ENCODE measurements at places on chromosomes 2 and 18.

- no peak for DNase-seq
Measured at GRCh38 chr2:240398661-240399267, 36.7 kb upstream of the GPC1 start.

DNA sequence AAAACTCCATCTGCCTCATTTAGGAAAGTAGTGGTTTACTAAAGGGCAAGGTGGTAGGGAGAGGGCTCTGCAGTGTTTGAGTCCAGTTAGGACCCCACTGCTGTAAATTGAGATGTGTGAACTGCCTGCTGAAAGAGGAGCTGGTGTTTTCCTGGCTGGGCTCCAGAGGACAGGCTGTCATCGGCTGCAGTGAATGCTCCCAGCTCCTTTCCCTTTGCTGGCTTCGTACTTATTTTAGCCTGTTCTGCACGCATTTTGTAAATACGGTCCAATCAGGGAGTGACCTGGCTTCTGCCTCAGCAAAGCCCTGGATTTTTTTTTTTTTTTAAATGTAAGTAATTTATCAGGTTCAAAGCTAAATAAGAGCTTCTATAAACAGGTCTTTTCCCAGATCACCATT lies 37.5 kb downstream of the SLC4A3 start:
- DNase-seq, result no peak

DNA sequence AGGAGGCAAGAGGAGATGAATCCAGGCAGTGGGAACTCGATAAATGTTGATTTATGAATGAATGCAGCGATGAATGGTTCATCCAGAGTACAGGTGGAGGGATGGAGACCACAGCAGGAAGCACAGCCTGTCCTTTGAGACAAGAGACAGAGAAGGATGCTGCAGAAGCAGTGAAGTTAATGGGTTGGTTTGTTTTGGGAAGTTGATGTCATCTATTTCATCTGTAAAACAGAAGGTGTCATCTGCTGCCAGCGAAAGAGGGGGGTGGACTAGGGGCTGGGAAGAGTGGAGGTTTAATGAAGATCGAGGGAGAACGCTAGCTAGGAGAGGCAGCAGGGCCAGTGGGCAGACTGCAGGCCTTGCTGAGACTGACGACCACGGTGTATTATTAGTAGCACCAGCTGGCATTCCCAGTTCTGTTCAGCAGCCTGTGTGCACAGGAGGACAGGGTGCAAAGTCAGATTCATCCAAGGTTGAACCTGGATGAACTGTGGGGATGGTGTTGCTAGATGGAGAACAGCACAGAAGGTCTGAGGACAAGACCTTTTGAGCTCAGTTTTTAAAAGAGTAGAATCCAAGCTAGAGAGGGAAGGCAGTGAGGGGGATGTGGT lies 120.3 kb upstream of the CAPN13 start:
- DNase-seq, result no peak

- DNase-seq, result peak; percentile 92
Measured at GRCh38 chr2:19933351-19933981, 31.7 kb upstream of the TTC32 start.

DNA sequence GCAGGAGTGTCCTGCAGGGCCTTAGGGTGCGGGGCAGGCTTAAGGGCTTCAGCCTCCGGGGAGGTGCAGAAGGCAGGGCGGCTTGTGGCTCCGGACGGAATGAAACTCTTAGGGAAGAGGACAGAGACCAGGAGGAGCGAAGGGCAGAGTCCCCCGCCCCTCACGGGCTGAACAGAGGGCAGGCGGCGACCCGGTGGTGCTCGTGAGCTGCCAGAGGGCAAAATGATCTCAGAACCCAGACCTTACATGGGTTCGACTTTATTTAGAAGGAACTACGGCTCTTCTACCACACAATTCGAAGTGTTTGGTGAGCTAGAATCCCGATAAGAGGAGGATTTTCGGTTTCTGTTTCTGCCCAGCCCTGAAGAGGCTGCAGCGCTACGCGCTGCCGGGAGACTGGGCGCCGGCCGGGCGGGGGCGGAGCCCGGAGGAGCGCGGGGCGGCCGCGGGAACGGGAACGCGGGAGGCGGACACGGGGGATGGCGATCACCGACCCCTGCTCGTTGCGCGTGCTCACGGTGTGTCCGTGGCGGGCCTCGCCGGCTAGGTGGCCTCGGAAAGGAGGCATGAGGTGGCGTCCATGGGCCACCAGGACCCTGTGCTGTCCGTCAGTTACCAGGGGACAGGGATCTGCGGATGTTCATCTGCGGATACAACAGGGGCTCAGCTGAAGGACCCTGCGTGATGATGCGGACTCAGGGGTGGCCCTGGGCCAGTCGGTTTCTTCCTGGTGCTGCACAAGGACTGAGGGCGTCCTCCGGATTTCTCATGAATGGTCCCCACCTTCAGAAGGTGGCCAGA lies 4.2 kb upstream of the SP100 start:
- DNase-seq, result peak; percentile 69

DNA sequence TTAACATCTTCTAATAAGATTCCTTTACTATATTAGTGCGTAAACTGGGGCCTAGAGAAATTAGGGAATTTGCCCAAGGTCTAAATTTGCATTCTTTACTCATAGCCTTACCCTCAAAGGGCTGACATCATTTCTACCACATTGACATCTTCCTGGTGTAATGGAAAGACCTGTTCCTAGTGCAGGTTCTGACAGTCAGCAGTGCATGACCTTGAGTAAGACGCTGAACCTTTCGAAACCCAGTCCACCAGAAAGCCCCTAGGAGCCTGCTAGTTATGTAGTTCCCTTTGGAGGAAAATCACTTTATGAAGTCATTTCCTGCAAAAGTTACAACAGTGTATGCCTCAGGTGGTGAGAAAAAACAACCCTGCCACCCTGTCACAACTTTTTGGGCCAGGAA lies 388.3 kb downstream of the TNS1 start:
- DNase-seq, result no peak

- DNase-seq, result peak; percentile 37
Measured at GRCh38 chr2:239267288-239267951, 133.4 kb downstream of the HDAC4 start.

GRCh38 chr2:85553184-85553583 lies 8.1 kb downstream of the GGCX start:
- DNase-seq, result no peak

DNA sequence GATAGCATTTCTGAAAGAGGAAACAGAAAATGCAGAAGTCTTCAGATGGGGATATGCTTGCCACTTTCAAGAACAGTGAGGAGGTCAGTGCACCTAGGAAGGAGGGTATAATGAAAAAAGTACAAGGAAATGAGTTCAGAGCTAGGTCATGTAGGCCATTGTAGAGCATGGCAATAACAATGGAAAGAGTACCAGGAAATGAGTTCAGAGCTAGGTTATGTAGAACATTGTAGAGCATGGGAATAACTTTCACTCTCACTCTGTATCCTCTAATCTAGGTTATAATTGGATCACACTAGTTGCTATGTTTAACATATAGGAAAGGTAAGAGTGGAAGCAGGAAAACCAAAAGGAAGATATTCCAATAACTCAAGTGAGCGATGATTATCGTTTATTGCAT lies 12.3 kb downstream of the SCG2 start:
- DNase-seq, result peak; percentile 37

- peak; percentile 17 for DNase-seq
Measured at GRCh38 chr2:182977463-182977862, 60.8 kb downstream of the NCKAP1 start.

DNA sequence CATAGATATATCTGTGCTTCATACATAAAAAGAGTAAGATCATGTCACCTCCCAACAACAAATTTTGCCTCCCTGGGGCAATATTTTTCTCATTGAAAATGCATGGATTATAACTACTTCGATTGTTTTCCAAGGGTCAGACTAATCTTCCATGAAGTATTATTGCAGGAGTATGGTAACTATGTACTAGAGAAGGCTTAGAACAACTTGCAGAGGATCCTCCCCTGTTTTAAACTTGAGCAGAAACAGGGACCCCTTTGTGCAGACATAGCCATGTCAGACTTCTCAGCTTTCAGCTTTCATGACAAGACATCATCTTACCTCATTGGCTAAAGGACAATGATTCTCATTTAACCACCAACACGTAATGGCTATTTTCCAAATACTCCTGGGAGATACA lies 13.2 kb upstream of the RAB27B start:
- no peak for DNase-seq

- DNase-seq, result no peak
Measured at GRCh38 chr18:21456428-21457178, 143.9 kb downstream of the ESCO1 start.

DNA sequence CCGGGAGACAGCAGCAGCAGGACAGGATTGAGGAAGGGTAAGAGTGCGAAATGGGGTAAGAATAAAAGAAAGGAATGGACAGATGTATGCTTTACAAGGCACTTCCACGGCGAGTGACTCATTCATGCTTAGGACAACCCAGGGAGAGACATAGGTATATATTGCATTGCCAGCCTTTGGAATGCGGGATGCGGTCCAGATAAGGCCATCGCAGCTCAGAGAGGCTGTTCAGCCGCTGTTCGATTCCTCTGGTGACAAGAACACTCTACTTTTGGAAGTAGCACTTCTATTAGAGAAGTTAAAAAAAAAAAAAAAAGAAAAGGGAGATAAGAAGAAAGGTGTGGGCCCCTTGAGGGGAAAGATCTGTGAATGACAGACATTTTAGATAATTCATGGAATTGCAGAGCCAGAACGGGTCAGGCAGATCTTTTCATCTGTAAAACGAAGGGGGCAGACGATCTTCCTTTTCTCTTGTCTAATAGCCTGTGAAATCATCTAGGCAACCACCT lies 819 bp upstream of the NCOA1 start:
- DNase-seq, result peak; percentile 59

DNA sequence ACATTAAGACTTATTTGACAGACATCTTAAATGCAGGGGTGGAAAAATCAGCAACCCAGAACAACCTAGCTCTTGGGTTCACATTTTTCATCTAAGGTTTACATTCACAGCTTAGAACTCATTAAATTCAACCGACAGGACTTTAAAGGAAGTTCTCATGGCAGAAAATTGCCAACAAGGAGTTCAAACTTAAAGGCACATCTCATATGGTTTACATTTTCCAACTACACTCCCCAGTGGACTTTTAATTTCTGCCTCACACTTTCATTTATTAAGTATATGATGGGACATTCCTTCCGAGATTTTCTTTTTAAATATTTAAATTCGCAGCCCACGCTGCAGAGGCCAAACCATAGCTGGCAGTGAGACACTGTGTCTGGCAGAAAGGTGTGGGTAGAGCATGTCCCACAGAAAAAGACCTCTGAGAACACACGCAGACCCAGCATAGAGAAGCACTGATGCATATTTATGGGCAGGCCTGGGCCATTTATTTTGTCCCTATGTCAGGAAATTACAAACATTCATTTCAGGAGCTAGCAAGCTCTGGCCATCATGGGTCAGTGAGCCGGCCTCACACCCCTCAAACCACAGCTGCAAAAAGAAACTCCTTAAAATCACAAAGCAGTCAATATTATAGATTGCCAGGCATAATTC lies 46.3 kb downstream of the STK39 start:
- no peak for DNase-seq

DNA sequence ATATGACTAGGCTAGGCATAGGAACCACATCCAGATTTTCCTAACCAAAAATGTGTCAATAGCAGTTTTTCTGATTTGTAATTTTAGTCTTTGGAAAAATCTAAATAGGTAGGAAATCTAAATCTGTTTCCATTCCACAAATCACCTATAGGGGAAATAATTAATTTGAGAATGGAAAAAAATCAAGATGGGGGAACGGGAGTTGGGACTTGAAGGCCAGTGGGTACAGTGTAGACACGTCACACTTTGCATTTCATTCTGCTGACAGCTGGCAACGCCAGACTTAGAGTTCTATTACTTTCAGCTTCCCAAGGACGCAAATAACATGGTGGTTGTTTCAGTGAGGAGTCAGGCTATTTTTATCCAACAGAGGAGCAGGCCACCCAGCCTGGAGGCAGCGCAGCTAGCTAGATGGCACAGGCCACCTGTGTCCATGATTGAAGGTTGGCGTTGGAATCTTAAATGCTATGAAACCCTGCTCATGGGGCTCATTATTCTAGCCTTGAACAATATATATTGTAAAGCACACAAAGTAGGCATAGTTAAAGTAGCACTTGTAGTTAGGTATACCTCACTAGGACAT lies 23.4 kb downstream of the HNRNPA3 start:
- DNase-seq, result no peak

- DNase-seq, result no peak
Measured at GRCh38 chr18:13294309-13294708, 75.7 kb downstream of the LDLRAD4 start.

DNA sequence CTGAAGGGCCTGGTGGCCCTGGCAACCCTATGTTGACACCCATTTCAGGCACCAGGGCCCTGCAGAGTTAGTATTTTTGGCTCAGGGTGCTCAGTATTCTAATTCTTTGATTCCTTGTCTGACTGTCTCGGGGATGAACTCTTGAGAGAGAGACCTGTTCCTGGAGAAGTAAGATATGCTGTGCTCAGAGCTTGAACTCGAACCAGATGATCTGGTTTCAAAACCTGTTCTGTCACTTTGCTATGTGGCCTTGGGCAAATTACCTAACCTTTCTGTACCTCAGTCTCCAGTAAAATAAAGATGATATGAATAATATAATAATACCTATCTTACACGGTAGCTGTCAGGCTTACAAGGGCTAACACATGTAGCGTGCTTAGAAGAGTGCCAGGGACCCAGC lies 294.2 kb downstream of the DYSF start:
- DNase-seq, result no peak

- DNase-seq, result peak; percentile 61
Measured at GRCh38 chr18:5543773-5544389, at the start of gene EPB41L3. TSS of gene EPB41L3 (minus strand) at chr18:5543997. CDS start at chr18:5489183, 54,814 bp downstream.

DNA sequence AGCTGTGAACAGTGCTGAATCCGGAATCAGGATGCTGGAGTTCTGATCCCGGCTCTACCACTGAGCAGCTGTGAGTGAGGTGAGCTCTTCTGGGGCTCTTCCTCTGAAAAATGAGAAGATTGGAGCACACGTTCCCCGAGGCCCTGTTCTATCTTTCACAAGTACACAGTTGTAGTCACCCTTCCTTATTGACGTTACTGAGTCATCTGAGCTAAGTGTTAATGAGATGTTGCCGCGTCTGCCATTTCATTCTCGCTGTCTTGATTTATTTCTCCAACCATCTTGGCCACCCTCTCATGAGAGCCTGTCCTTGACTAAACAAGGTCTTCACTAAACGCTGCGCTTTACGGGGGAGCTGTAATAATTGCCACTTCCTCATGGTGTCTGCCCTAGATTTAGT lies 31.9 kb upstream of the EFR3B start:
- DNase-seq, result no peak

DNA sequence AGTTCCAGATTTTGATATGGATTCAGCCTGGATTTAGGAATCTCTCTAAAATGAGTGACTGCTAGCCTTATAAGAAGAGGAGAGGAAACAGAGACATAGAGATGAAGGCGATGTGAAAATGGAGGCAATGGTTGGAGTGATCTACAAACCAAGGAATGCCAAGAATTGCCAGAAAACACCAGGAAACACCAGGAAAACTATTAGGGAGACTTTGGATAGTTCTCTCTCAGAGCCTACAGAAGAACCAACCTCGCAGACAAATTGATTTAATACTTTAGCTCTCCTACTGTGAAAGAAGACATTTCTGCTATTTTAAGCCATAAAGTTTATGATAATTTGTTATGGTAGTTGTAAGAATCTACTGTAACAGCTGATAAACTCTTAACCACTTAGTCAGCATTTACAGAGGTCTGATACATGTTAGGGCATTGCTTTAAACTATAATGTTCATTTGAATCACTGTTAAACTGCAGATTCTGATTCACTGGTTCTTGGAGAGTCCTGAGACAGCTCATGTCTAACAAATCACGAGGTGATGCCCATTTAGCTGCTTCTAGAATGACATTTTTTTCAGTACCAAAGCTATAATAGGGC lies 1702.6 kb upstream of the LRRTM1 start:
- DNase-seq, result no peak

- no peak for DNase-seq
Measured at GRCh38 chr2:241739651-241740050, 5.2 kb downstream of the D2HGDH start.

- DNase-seq, result no peak
Measured at GRCh38 chr18:9886005-9886348, 204 bp downstream of the TXNDC2 start.
